DMS 273 treated with DMSO at 0.1 percent for 48 hours (cell line): ENCODE measurements at places on chromosomes 1 and 21.

DNA sequence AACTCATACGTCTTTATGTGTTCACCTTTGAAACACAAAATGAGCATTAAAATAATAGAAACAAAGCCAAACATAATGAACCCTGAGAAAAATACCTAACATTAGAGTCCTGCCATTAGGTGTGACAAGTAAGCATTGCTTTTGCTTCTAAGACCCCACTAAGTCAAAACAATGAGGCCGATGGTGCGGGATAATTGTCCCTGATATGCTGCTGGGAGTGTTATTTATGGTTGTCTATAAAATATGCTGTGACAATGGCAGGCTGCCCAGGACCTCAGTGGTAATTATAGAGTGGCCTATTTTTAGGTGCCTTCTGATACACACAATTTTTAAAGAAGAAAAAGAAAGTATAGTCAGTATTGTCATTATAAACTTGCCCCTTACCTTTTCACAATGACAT, 1423.1 kb downstream of the AMY1C start:
- no peak for DNase-seq

DNA sequence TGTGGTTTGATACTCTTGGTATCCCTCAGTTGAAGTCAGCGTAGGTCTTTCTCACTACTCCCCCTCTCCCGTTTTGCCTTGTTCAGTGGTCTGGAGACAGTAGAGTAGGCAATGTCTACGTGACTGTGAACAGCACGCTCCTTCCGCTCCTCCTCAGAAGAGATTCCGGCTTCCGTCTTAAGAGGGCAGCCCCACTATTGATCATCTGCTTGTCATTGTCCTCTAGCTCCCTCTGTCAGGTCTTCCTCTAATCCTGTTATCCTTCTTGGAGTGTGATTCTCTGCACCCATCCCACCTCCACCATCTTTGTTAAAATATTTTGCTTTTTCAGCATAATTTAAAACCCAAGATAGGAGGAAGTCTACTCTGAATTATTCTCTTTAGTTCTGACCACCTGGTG, 129.9 kb upstream of the KCNK2 start:
- DNase-seq: no peak

GRCh38 chr1:228141226-228142044, 1.4 kb downstream of the GUK1 start:
- DNase-seq: no peak

GRCh38 chr21:33396436-33396835, 6.8 kb upstream of the IFNGR2 start:
- no peak for DNase-seq

DNA sequence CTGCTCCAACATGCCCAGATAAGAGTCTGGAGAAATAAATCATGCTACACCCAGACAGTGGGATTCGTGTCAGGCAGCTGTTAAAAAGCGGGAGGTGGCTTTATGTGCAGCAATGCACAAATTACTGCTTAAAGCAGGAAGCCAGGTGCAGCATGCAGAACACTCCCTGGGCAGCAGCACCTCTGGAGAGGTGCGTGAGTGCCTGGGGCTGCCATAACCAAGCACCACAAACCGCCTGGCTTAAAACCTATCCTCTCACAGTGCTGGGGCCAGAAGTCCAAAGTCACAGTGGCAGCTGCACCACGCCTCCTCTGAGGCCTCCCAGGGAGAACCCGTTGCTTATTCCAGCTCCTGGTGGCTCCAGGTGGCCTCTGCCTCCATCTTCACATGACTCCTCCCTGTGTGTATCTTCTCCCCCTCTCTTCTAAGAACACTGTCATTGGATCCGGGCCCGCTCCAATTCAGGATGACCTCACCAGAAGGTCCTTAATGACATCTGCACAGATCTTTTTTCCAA, 115.6 kb downstream of the SIK1 start:
- DNase-seq: no peak

DNA sequence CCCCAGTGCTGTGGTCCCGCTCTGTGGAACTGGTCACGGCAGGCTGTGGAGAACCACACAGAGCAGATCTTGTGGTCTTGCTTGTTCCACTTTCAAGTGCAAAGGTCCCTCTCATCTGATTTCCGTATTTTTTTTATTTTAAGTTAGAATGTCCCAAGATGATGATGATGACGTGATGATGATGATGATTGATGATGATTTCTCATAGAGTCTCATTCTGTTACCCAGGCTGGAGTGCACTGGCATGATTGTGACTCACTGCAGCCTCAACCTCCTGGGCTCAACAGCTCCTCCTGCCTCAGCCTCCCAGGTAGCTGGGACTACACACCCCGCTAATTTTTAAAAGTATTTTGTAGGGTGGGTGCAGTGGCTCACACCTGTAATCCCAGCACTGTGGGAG, 12.2 kb downstream of the EVA1C start:
- no peak for DNase-seq

- DNase-seq: no peak
Observed at GRCh38 chr1:3911981-3912808, 12.1 kb upstream of the C1orf174 start.

- no peak for DNase-seq
Observed at GRCh38 chr1:240575981-240576662, 35.8 kb downstream of the GREM2 start.

DNA sequence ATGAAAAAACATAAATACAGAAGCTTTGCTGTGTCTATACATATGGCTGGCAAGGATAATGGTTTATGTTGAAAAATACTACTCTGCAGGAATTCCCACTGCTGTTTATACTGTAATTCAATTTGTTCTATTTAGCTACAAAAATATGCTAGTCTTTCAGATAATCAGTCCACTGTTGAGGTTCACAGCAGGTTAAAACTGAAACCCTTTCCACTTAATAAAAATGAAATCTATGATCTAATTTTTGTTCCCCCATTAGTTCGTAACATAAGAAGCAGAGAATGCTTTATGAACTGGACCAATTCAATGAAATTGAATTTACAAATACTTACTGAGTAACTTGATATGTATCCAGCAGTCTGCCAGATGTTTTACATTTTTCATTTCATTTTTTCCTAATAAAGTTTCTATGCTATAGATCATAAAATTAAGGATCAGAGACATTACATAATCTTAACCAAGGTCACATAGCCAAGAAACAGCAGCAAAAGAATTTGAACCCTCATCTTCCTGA, 360.1 kb upstream of the BEND5 start:
- no peak for DNase-seq

GRCh38 chr1:17745479-17745955, 9.6 kb upstream of the ACTL8 start:
- DNase-seq: no peak

GRCh38 chr1:69611316-69611715, 43.6 kb downstream of the LRRC7 start:
- no peak for DNase-seq

DNA sequence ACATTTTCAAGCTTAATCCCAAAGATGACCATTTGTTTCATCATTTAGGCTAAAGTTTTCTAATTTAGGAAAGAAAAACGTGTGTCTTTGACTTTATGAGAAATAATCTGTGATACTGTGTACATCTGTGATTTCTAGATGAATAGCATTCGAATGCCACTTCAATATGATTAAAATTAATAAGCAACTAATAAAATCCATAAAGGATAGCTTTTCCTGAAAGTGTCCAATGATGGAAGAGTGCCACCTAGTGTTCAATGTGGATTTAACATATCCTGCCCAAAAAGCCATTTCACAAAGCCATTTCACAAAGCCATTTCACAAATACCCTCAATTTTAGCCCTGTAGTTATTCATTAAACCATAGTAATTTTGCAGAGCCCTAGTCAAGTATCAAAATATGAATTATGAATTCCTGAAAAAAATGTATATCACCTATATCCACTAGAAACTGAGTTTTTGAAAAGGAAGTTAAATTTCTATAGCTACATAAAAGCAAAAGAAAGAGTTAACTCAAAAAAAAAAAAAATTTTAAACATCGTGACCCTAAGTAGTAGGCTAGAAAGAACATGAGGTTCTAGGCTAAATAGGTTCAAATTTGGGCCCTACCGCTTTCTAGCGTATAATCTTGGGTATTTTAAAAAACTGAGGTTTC, 19.1 kb downstream of the NME7 start:
- no peak for DNase-seq

DNA sequence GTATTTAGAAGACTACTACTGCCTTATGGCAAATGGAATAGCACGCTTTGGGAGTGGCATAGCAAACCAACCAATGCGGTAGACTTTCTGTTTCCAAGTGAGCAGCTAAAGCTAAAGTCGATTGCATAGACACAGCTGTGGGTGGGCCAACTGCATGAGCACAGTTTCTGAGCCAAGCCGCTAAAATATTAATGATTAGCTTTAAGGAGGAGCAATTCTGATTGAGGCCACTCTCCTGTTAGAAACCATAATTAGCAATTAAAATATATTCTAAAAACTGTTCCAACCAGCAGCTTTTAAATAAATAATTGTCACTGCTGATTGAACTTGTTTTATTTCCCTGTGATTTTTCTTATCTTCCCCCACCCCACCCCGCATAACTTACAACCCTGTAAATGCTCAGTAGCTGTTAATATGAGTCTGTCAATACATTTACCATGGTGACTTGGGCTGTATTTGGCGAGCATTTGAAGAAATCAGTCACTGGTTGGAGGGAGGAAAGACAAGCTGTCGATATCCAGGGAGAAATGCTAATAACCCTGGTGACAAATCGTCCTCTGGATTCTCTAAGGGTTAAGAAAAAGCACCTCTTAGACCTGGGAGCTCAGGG, 32.2 kb downstream of the RNF220 start:
- DNase-seq: no peak

DNA sequence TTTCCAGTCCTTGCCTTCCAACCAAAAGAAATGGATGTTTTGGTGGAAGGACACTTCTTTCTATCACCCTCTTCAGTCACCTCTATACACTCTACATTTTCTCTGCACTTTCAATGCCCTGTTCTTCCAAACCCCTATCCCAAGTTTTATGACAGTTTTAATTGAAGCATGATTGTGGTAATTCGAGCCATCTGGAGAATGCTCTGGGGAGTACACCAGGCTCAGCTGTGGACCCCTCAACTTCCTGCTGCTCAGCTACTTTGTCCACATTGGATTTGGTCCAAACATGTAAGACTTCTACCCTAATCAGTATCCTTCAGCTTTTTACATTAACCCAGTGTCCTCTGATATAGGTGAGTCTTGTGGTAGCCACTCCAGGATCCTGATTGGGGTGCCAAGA, 129.6 kb downstream of the SYT2 start:
- DNase-seq: no peak

- no peak for DNase-seq
Observed at GRCh38 chr1:60169206-60169605, 95.6 kb upstream of the C1orf87 start.

DNA sequence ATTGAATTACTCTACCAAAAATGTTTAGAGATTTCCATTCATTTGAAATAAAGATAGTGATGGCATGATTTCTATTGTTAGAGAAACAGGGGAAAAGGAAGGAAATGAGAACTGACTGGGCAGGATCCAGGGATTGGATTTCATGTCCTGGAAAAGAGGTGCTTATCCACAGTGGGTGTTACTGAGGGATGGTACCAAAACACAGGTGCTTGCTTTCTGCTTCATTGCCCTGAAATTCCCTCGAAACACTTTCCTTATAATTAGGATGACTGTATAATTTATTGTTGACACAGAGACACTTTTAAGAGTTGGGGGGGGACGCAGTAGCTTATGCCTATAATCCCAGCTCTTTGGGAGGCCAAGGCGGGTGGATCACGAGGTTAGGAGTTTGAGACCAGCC, 185.0 kb upstream of the KCNK2 start:
- DNase-seq: no peak
